ENCODE measurements at places on chromosomes 16 and 17.

DNA sequence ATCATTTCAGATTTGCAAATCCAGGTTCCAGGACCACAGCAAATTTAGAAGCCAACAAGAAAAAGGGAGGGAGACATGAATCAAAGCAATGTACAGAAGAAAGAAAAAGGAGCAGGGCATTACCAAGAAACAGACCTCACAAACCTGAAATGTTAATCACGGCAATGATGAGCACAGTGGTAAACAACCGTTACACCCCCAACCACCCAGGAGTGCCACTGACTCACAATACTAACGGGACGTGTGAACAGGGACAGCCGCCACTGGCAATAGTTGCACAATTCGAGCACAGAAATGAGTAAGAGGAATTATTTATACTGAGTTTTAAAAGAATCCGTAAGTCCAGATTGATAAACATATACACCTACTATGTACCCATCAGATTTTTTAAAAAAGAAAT lies 13.8 kb downstream of the USP22 start:
- DNase-seq, result no peak

DNA sequence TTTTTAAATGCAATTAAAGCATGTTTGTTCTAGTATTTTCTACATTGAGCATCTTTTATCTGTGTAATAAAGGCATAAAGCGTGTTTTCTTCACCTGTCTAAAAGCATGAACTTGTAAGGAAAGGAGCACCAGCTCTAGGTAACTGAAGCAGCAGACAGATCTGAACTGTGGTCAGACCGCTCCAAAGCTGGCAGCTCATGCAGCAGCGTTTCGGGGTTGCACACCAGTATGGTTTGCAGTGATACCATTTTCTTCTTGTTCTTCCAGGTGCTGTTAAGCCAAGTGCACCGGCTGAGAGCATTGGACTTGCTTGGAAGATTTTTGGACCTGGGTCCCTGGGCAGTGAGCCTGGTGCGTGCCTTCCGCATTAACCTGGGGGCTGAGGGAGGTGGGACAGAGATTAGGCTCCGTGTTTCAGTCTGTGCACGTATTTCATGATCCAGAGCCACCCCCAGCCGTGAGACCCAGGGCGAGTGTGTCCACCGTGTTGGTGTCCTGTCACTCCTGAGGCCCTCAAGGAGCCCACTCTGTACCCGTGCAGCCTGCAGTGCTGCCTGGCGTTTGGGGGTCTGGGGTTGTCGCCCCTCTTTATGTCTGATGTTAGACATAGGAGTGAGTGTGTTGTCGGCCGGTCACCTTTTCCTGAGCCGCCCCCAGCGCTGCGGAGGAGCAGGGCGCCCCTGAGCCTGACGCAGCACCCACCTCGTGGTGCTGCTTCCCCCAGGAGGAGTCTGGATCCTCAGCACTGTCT lies 136.3 kb upstream of the CHMP6 start:
- DNase-seq, result no peak

DNA sequence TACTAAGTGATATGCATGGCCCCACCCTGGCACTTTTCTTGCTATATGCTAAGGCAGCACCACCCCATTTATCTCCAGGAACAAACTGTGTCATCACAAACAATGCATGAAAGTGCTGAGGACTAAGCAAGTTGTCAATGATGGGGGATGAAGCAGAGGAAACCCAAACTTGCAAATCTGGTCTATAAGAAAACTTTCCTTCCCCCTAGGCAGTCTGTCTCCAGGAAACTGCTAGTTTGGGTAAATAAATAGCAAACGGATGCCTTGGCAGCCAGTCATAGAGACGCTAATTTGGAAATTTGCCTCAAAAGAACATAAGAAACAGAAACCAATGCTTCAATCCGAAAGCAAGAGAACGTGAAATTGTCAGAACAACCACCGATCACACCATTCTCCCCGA lies 5.6 kb upstream of the HSBP1 start:
- DNase-seq, result no peak

DNA sequence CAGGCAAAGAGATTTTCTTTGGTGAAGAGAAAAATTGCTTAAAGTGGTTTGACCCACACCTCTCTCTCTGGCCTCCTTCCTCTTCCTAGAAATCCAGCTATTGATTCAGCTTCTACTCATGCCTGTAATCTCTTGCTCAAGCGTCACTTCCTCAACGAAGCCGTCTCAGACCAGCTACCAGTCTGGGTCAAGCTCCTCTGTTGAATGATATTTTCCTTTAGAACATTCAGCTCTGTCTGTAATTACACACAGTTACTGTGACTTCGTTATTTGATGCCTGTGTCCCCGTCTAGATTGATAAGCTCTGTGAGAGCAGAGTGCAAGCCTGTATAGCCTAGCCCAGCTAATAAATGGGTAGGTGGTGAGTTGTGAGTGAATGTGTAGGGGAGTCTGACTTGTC lies 168.5 kb downstream of the GRIN2A start:
- DNase-seq, result no peak

DNA sequence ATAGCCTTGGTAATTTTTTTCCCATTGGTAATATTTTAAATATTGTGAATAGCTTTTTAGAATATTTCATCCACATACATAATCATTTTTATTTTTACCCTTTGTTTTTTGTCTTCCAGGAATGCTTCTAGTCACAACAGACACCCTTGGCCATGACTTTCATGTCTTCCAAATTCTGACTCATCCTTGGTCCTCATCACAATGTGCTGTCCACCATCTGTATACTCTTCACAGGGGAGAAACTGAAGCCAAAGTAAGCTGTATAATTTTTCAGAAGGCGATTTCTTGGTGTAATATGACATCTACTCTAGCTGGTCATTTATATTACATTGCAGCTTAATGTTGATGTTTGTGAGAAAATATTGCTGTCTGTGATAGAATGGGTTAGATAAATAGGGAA lies 269.4 kb downstream of the BCAS3 start:
- DNase-seq, result no peak

- no peak for DNase-seq
These were observed 130.7 kb downstream of the PRKCA start for GRCh38 chr17:66432996-66433551.

DNA sequence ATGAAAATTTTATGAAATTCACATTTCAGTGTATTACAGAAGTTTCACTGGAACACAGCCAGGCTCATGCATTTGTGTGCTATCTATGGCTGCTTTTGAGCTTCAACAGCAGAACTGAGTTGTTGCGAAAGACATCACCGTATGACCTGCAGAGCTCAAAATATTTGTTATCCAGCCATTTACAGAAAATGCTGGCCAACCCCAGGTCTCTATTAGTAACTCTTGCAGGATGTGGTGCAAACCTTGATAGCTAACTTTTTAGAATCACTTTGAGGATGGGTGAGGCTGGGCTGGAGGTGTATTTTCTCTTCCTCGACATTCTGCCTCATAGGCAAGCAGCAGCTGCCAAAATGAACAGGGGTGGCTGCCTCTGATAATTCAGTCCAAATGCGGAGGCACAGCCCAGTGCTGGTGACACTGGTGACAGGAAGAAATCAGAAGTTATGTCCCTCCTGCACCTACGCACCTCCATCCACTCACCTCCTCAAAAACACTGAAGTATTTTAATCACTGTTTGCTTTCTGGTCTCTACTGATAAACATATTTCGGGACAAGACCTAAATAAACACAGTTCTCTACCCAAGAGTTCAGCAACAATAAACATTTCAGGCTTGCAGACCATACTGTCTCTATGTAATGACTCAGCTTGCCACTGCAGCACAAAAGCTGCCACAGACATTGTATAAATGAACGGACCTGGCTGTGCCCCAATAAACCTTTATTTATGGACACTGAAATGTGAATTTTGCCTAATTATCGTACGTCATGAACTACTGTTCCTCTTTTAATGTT lies 28.5 kb downstream of the ARHGAP17 start:
- peak; percentile 68 for DNase-seq

GRCh38 chr17:62720126-62720850 lies 87.8 kb downstream of the MARCHF10 start:
- DNase-seq, result peak; percentile 61

DNA sequence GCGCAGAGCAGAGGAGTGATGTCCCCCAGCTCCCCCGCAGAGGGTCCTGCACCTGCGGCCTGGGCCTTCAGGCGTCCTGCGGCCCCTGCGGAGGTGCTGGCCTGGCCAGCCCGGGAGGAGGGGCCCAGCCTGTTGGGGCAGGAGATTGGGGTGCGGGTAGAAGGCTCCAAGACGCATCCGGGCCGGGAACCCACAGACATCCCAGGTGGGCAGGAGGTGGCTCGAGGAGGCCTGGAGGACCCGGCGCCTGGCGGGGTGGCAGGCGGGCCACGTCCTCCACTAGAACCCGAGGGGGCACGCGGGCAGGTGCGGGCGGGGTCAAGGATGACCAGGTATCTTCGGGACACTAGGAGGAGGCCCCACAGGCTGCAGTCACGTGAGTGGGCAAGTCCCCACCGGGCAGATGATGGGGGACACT lies 647 bp upstream of the SECTM1 start:
- no peak for DNase-seq

- DNase-seq, result no peak
These were observed 14.5 kb downstream of the GRB2 start for GRCh38 chr17:75390982-75391381.

- DNase-seq, result no peak
These were observed 27.9 kb downstream of the RPRML start for GRCh38 chr17:46950997-46951621.

DNA sequence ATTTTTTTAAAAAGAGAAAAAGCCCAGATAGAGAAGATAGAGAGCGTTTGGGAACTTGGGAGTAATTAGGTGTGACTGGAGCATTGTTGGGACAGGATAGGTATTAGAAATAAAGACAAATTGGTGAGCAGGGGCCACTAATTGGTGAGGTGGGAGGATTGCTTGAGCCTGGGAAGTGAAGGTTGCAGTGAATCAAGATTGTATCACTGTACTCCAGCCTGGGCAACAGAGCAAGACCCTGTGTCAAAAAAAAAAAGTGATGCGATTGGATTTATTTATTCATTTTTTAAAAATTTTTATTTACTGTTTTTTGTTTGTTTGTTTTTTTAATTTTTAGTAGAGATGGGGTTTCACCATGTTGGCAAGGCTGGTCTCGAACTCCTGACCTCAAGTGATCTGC lies 5.1 kb downstream of the CASC3 start:
- no peak for DNase-seq

- DNase-seq, result no peak
These were observed 98.9 kb downstream of the SOCS1 start for GRCh38 chr16:11157143-11157542.

DNA sequence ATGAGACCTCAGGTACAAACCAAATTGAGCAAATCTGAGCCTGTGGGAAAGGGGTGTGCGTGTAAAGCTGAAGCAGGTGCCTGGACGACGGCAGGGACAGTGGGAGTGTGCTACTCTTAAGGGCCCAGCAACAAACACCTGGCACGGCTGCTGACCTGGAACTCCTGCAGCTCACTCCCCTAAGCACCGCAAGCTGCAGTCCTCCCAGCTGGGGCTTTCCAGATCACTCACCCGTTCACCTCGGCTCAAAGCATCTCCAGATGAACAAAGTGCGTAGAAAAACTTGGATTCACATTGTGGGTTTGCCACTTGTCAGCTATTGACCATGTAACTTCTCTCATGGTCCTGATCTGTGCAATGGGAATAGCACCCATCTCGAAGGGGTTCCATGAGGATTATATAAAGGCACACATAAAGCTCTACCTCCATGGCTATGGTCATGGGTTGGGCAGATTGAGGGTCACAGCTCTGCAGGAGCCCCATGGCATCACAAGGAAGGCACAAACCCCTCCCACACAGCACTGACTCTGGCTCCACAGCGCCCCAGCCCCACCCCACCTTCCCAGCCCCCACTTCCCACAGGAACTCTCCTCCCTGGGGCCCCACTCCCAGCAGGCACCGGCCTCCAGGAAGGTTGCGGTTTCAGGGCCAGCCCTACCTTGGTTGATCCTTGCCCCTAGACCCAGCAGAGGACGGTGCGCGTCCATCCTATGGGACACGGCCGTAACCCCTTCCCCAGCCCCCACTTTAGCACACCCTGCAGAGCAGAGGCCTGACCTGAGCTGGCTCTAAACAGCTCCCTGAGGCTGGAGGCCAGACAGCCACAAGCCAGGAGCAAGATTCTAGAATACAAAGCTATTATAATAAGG lies 21.9 kb downstream of the ST3GAL2 start:
- no peak for DNase-seq

DNA sequence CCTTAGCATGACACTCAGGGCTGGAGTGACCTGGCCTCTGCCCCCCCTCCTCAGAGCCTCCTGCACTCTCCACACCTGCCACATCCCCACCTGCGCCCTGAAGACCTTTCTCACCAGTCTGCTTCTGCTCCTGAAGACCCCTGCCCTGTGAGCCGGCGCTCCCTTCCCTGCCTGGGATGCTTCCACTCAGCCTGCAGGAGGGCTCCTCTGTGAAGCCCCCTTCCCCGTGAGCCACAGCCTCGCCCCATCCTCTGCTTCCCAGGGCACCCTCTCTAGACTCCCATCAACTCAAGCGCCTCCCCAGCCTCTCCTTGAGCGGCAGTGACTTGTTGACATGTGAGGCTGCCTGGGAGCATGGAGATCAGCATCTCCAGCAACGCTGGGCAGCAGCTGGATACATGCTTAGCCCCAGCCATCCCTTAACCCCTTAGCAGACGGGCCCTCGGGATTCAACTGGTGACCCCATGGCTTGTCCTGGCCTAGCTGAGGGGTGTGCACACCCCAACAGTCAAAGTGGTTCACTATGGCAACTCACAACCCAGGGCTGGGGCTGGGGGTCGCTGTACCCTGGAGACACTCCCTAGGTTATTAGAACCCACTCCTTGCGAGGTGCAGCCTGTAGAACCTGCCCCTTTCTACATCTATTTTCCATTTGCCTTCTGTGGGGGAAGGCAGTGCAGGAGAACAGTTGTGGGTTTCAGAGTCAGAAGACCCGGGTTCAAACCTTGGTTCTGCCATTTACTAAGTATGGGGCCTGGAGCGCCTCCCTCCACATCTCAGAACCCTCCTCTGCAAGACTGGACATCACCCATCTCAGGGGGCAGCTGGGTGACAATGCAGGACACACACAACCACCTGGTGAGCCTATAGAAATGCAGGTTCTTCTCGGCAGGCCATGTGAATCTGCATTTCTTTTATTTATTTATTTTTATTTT lies 21.5 kb downstream of the TMEM235 start:
- DNase-seq, result no peak

GRCh38 chr17:82977606-82978005 lies 101.8 kb upstream of the METRNL start:
- DNase-seq, result no peak

- no peak for DNase-seq
These were observed 28.5 kb downstream of the KIFC3 start for GRCh38 chr16:57773655-57774295.

DNA sequence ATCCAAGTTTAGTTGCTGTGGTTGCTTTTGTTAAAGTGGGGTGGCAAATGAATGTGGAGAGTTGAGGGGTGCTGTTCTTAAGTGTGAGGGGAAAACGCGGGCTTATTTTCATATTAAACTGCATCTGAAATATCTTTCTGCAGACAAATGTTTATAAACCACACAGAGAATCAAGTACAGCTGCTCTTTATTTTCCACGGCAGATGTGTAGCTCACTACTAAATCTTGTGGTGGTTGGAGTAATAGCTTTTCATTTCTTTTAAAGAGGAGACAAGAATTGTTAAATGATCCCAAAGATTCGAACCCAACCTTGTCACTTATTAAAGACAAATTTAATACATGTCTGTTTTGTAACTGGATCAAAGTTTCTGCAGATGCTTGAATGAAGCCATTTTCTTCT lies 2.1 kb downstream of the CLTC start:
- DNase-seq, result peak; percentile 54

Data from OCI-M1 (cell line).